ENCODE measurements at places on chromosomes 7 and 10.

GRCh38 chr7:92732316-92733036 is 103.9 kb downstream of the CDK6 start:
- no peak for DNase-seq

DNA sequence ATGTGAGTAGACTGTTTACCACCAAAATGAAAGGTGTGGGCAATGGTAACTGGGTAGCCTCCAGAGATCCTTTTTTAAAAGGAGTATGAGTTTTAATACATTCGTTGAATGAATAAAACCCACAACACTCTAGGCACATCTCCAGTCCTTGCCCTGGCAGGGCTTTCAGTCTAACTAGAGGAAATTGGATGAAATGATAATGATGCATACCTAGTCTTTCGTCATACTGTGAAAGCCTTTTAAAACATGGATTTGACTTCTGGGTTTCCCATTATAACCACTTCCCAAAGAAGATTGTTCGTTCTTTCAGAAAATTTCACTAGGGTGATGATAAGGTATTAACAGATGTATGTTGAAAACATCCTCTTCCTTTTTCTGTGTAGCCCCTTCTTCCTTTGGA is 110.8 kb downstream of the REEP3 start:
- no peak for DNase-seq

DNA sequence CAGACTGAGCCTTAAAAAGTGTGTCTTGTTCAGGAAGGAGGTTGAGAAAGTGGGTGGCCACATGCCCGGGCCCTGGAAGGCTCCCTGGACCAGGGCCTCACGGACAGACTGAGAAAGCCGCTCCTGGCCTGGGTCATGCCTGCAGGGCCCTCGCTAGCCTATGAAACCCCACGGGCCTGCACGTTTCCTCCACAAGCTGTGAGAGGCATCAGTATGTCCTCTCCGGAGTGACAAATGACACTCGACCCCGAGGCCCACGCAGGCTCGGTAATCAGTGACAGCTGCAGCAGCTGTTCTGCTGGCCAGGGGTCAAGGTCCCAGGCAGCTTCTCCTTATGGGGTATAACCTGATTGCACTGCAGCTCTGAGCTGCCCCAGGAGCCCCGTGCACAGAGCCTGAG is 47.6 kb downstream of the ASB13 start:
- DNase-seq = no peak

GRCh38 chr10:117222976-117223692 is 17.8 kb upstream of the SLC18A2 start:
- no peak for DNase-seq

DNA sequence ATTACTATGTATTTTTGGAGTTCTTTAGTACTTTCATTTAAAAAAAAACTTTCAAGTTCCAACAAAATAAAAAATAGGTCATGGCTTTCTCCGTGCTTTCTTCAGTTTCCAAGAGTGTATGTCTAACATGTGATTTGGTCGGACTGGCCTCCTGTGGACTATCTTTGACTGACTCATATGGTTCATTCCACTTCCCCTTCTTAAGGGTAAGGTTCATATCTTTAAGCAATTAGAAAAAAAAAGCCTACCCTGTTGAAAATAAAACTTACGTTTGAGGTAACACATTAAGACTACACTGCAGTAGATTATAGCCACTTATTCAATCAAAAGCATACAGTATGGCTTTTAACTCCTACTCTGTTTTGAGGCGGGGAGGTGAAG is 112.8 kb upstream of the AHR start:
- no peak for DNase-seq

GRCh38 chr10:17831341-17831740 is 22.2 kb downstream of the MRC1 start:
- no peak for DNase-seq

- no peak for DNase-seq
Observed at GRCh38 chr7:25083201-25083600, 41.9 kb downstream of the CYCS start.

GRCh38 chr10:74917481-74918077 is 91.2 kb downstream of the KAT6B start:
- no peak for DNase-seq

DNA sequence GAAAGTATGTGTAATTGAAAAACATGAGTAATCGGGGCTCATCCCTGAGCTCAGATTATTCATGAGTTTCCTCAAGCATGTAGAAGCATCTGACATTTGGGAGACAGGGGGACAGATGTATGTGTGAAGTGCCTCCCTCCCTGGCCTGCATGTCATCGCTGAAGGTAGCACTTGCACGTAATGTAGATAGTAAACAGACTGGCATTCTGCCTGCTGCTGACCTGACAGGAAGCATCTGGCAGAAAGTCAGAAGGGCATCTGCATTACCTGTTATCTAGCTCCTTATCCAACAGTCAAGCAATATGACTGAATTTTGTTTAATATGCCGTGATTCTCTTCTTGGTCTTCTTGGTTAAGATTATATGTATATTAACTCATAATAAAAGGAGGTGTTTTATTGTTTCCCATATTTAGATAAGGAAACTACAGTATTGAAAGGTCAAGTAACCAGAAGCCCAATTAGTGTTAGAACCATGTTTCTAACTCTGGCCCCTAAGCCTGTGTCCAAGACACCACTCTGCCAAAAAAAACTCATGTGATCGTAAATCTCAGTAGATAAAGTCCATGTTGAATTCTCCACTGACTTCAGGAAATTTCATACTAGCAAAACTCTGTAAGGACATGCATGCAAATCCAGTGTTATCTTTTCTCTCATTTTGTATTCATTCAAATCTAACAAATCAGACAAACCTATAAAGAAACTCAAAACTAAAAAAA is 918.1 kb upstream of the MBL2 start:
- no peak for DNase-seq

DNA sequence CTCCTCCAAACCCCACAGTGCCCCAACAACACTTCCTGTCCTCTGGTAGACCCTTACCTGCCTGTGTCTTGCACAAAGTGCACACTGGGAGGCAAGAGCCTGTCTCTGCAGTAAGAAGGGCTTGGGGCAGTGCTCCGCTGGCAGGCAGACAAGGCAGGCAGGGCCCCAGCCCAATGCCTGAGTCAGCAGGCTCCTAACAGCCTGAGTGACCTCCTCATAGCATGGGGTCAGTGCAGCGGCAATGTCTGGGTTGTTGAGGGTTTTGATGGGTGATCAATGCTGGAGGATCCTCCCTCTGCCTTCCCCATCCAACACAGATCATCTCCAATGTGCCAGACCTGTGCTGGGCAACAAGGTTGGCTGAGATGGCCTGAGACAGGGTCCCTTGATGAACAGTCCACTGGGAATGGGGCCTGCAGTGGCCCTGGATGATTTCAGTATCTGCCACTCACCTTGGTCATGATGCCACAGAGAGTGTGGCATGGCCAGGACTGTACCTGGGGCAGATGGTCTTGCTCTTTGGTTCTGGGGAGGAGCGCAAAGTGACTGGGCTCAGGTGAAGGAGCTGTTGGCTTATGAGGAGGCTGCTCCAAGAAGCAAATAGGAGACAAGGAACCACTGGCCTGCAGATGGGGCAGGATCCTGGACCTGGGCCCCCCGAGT is 55.6 kb upstream of the CAMK2B start:
- no peak for DNase-seq

GRCh38 chr7:5234852-5235831 is 45.1 kb downstream of the WIPI2 start:
- DNase-seq = no peak

GRCh38 chr7:2732388-2732787 is 44.4 kb downstream of the AMZ1 start:
- DNase-seq = no peak

- DNase-seq = no peak
Observed at GRCh38 chr10:69061305-69062161, 26.4 kb upstream of the SRGN start.

DNA sequence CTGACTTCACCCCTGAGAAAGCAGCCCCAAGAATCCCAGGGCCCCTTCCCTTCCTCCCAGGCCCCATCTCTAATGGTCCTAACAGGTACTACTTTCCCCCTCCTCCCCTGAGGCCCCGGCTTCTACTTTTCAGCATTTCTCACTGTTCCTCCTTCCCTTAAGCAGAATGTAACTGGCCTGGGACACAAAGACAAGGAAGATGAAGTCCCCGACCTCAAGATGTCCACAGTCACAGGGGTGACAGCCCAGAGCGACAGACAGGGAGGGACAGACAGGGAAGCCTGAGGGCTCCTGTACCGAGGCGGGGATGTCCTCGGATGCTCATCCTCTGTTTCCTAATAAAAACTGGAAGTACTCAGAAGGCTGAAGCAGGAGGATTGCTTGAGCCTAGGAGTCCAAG is 11.6 kb downstream of the AOC1 start:
- DNase-seq = no peak

GRCh38 chr7:103387242-103387641 is 39.8 kb downstream of the PSMC2 start:
- no peak for DNase-seq

Data from Jurkat, Clone E6-1 (cell line).